Activated CD8-positive, alpha-beta memory T cell treated with anti-CD3 and anti-CD28 coated beads for 36 hours (primary cell): ENCODE measurements at places on chromosomes 3 and 15. TPM values are rescaled to one million over a fixed set of nuclear protein-coding genes. Genes with fewer than 3 reads are reported as not detected.

The PP2D1 gene
- not detected for total RNA-seq

The CFAP100 gene
- total RNA-seq = not detected

The C3orf52 gene
- 3.8 TPM for total RNA-seq

The GRK7 gene
- total RNA-seq = not detected

The C3orf22 gene
- total RNA-seq = not detected

The KLHL40 gene
- not detected for total RNA-seq

The ANKUB1 gene
- total RNA-seq = not detected

The RPL39L gene
- 12.9 TPM for total RNA-seq

The SLC9C1 gene
- not detected for total RNA-seq

The FBXW12 gene
- total RNA-seq = not detected

The AP3B2 gene
- 0.44 TPM for total RNA-seq

The CILP gene
- total RNA-seq = not detected

The LRTM1 gene
- total RNA-seq = not detected

The RAF1 gene
- total RNA-seq = 79.8 TPM
